ENCODE measurements at places on chromosomes 11 and 22.

DNA sequence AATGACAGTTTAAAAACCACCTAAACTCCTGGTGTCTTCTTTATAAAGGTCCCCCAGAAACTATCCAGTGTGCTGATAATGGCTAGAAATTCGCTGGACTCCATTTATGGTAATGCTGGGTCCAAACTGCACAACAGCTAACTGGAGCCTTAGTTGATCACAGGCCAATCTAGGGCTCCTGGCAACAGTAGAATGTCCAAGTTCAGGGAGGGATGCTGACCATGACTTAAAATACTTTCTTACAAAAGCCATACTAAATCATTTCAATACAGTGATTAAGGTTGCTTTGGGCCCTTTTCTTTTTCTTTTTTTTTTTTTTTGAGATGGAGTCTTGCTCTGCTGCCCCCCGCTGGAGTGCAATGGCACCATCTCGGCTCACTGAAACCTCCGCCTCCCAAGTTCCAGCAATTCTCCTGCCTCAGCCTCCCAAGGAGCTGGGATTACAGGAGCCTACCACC, 14.5 kb upstream of the GAB2 start:
- no peak for DNase-seq

DNA sequence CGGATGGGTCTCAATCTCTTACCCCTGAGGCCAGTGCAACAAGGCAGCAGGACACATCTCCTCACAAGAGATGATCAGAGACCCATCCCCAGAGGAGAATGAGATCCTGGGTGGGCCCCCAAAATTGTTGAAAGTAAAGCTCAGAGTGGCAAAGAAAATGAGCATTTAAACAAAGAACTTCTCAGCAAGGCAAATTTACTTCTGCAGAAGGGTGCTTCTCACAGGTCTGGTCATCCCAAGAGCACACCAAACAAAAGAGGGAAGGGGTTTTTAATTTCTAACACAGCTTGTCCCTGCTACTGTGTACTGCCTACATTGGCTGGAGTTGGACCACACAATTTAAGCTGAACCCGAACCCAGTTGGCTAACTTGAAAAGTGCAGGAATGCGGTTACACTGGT, 1628.6 kb upstream of the RAG2 start:
- no peak for DNase-seq

GRCh38 chr11:92642177-92642931, 327.1 kb upstream of the MTNR1B start:
- DNase-seq = no peak

GRCh38 chr22:50360578-50360977, 17.5 kb downstream of the PPP6R2 start:
- no peak for DNase-seq

DNA sequence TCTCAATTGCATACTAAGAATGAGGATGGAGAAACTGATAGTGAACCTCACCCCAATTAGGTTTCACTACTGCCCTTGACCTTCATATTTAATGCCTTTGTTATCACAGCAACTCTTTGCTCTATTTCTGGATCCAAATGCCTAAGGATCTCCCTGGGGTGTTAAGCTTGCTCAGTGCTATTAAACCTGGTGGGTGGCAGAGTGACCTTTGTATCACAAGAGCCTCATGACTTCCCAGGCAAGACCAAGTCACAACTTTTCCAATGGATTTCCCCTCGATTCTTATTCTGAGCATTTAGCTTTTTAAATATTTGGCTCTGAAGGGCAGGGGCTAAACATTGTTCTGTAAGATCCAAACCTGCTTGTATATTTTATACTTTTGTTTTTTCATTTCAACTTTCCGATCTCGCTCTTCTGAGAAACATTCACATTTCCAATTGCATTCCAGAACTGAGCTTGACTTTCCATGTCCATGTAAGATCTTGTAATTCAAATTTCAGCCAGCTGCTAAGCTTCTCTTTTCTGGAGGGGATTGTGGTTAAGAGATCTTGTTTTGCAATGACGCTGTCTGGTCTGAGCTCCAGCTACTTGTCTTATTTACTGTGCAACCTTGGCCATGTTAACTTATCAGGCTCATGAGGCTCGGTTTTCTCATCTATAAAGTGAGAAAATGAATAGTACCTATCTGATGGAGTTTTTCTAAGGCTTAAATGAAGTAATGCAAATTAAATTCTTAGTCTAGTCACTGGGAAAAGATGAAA, 6.4 kb upstream of the EHF start:
- no peak for DNase-seq

GRCh38 chr11:57792060-57792541, 30.5 kb downstream of the CTNND1 start:
- DNase-seq = peak; percentile 54

DNA sequence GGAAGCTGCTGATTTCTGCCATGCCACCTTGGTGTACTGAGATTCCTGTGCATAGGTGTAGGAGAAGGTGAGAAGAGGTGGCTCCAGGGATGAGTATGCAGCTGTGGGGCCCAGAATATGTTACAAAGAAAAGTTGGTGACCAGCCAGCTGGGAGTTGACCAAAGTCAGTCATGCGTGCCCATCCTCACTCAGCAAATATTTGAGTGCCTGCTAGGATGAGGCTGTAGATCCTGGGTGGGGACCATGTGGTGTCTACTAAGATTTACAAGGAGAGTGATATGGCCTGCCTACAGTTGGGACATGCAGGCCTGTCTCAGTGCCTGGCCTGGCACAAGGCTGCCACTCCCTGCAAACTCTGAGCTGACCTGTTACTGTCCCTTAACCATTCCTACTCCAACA, 19.4 kb downstream of the RNF185 start:
- no peak for DNase-seq

- DNase-seq = no peak
Measured at GRCh38 chr11:67506426-67507051, 1.4 kb upstream of the PITPNM1 start.

GRCh38 chr11:9103542-9104276, 12.3 kb upstream of the SCUBE2 start:
- no peak for DNase-seq

DNA sequence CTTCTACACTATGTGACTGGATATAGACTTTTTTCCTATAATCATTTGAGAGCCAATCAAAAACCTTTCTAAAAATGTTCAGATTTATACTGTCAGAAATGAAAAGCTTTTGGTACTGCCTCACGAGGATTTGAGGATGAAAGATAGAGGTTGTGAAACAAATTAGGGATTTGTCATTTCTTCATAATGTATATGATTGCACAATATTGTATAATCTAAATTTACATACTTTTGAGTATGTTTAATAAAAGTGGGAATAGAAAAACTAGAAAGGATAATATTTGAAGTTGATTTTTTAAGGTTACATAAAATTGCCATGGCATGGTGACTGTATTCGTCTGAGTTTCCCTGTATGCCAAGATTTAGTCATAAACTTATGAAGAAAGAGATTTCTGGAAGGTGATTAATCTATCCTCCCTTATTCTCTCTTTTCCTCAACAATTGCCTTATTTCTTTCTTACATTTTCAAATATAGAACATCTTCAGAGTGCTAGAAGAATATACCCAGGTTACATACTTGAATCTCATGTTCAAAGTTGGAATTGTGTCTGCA, 56.2 kb downstream of the CASP12 start:
- no peak for DNase-seq

- no peak for DNase-seq
Measured at GRCh38 chr11:95884376-95884775, 39.5 kb downstream of the MTMR2 start.

DNA sequence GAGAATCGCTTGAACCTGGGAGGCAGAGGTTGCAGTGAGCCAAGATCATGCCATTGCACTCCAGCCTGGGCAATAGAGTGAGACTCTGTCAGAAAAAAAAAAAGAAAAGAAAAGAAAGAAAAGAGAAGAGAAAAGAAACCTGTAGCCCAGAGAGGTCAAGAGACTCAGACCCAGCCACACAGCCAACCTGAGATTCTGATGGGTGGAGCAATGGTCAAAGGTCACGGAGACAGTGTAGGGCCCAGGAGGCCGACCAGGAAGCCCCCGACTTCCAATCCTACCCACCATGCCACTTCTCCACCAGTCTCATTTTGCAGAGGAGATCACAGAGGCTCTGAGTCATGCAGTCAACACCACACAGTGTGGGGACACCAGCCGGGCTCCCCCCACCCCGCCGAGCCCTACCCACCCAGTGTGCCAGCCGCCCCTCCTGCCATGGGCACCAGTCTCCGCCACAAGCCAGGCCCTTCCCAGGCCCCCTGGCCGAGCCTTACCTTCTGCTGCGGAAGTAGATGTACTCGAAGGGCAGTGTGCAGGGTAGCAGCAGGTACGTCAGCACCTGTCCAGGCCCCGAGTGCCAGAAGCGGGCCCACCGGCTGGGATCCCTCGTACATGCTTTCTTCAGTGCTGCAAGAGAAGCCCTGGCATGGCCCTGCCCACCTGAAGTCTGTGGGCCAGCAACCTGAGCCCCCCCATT, 7.9 kb downstream of the PNPLA5 start:
- DNase-seq = no peak

- DNase-seq = peak; percentile 72
Measured at GRCh38 chr11:72683782-72684200, 9.6 kb upstream of the PDE2A start.

All from stimulated activated CD4-positive, alpha-beta T cell treated with anti-CD3 and anti-CD28 coated beads, TNF-alpha, amount 100 ng/mL, for 24 hours (primary cell).